ENCODE measurements at places on chromosomes 16 and 17.
A peak's percentile ranks its signal among the peaks of the same experiment; 100 is the strongest.

DNA sequence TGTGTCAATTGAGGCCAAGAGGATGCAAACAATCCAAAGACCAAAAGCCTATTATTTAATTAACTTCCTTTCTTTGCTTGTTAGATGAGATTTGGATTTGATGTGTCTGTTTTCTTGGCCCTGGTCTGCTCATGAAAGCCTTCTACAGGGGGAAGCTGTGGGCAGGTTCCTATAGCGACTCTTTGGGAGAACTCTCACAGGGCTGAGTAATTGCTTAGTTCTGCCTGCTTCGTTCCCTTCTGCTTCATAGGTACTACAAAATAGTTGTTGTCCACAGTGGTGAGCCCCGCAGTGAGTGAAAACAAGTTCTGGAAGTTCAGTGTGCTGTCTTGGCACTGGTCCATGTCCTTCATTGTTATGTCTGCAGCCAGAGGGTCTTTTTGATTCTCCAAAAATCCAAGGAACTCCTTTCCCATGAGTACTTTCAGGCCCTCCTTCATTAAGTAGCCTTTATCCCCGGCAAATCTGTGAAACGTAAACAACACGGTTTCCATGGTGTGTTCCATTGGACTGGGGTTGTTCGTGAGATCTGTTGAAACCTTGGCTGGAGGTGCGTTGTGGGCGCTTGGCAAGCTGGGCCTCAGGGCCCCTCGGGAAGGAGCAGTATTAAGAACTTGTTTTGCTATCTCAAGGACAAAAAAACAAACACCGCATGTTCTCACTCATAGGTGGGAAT lies 30.0 kb upstream of the ANKRD40CL start:
- no peak for DNase-seq

GRCh38 chr17:51188271-51188833 lies 22.1 kb downstream of the NME2 start:
- DNase-seq, result no peak

DNA sequence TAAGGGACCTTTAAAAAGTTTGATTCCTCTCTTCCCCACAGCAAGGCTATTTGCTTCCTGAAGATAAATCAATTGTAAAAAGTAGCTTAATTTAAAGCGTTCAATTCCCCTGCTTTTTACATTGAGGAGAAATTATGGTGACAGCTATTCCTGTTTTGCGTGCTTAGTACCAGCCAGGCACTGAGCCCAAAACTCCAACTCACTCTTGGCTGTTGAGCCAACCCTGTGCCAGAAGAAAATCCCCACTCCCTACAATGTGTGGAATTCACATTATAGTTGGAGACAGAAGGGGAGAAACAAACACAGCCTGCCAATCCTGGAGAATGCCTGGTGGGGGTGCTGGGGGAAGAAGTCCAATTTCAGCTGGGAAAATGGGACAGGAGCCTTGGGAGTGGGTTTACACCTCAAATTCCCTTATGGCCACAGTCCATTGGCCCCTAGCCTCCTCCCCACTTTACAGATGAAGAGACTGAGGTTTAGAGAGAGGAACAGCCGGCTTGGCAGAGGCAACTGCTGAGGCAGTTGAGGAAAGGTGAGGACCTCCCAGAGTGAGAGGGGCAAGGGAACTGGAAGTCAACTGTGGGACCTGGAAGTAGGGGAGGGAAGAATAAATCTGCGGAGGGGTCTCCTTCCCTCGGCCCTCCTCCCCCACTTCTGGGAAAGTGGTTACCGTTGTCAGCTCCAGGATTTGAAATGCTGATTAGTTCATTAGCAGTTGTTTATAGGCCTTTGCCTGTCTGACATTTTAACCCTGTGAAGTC lies 26.1 kb downstream of the CDH1 start:
- no peak for DNase-seq

GRCh38 chr17:44220213-44221083 lies 973 bp upstream of the UBTF start:
- DNase-seq, result peak; percentile 40

- peak; percentile 3 for DNase-seq
Observed at GRCh38 chr17:82668631-82669099, 20.4 kb upstream of the WDR45B start.

- no peak for DNase-seq
Observed at GRCh38 chr17:76584427-76585032, 1.1 kb downstream of the ST6GALNAC2 start.

GRCh38 chr17:1232331-1232730 lies 37.9 kb upstream of the BHLHA9 start:
- DNase-seq, result no peak

All from CD4-positive, alpha-beta T cell treated with Interleukin-4 for 4 hours (primary cell).